Stimulated activated CD8-positive, alpha-beta memory T cell treated with anti-CD3 and anti-CD28 coated beads, Interleukin-7, amount 100 ng/mL, for 48 hours (primary cell): ENCODE measurements at places on chromosomes 11 and 22.

DNA sequence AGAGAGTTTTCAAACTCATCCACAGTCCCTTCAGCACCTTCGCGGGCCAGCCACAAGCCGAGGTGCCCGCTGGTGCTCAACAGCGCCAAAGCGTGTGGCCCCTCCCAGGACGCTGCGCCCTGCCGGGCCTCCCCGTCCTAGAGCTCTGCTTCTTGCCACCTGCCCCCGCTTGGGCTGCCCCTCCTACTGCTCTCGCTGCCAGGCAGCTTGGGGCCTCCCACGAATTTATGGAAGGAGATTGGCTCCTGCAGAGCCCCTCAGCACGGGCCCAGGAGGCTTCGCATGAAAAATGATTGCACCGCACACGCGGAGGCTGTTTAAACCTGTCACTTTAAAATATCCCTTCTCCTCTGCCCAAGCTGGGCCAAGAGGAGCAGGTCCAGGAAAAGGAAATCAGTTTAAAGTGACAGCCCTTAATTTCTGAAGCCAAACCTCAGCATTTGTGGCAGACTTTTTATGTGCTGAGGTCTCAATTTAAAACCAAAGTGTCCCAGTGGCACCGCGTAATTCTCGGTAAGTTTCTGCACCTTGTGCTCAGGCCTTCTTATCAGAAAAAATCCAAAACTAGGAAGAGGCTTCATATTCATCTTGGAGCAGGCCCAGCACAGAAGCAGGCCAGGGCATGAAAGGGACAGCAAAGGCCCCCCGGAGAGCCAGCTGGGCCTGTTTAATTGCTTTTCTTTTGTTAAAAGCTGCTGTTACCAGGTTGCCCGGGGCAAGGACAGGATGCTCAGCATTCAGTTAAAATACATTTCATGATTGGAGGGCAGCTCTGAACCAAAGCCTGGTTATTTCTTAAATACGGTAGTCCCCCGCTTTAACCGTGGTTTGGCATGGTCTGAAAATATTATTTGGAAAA lies 303.6 kb downstream of the OPCML start:
- DNase-seq = no peak

GRCh38 chr11:8086571-8086970 lies 5.6 kb downstream of the TUB start:
- DNase-seq = no peak

GRCh38 chr11:76244316-76244851 lies 38.1 kb upstream of the WNT11 start:
- DNase-seq = no peak

DNA sequence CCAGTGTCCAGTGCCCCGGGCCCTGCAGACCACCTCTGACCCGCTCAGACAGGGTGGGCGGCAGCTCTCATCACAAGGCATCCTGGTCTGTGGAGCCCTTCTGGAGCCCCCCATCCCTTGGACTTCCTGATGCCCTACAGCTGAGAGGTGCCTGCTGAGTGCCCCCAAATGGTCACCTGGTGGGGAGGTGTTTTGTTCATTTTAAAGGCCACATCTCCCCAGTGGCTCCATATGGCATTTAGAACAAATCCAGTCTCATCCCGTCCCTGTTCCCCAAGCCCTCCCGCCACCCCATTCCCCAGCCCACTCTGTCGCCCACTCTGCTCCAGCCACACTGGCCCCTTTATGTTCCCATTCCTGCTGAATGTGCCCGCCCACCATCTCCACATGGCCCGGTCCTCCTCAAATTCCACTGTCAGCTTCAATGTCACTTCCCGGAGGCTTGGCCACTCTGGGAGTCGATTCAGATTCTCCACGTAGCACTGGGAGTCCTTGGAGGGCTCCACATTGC lies 32.8 kb downstream of the OSBPL5 start:
- DNase-seq = no peak

GRCh38 chr11:95716266-95716665 lies 73.3 kb downstream of the FAM76B start:
- no peak for DNase-seq

- DNase-seq = no peak
These were observed 16.0 kb upstream of the SMIM35 start for GRCh38 chr11:118102721-118103261.

DNA sequence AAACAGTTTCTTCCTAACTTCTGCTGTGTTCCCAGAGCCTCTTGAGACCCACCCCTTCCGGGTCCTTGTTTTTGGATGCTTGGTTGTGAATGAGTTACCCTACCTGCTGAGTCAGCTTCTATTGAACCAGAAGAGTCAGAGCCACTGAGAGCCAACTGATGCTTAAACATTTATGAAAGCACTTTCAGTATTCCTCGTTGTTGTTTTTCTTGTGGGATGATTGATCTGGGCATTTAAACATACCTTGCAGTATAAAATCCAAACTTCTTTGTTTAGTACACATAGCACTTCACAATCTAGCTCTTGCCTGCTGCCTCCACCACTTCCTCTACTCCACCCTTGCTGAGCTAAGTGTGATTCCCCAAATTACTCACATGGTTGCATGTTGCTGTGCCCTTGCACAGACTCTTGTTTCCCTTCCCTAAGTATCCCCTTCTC lies 5.5 kb downstream of the PRSS23 start:
- peak; percentile 29 for DNase-seq

DNA sequence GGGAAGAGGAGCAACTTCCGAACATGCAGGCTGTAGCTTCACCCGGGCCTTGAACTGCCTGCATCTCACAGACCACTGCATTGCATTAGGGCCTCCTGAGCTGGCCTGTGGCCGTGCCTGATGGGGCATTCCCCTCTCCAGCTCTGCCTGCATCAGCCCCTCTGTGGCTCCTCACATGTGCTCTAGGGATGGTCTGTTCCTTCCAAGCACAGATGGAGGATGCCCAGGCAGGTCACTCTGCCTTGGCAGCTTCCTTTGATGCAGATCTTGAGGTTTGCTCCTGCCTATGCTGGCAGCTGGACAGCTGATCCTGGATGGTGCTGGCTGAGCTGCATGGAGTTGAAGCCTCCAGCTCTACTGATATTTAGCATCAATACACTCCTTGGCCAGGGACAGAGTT lies 28.5 kb downstream of the AMPD3 start:
- DNase-seq = no peak

DNA sequence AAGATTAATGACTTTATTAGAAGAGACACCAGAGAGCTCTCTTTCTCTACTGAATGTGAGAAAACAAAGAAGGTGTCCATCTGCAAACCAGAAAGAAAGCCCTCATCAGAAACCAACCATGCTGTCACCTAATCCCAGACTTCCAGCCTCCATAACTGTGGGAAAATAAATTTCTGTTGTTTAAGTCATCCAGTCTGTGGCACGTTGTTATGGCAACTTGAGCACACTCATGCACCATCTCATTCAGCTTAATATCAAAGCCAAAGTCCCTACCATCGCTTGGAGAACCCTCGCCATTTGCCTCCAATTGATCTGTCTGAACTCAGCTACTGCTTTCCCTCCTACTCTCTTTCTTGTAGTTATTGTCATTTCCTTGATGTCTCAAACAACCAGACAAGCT lies 766.1 kb upstream of the ARHGAP42 start:
- DNase-seq = no peak

GRCh38 chr11:47051217-47051616 lies 114.7 kb downstream of the CSTPP1 start:
- no peak for DNase-seq

- no peak for DNase-seq
These were observed 140.8 kb downstream of the PKNOX2 start for GRCh38 chr11:125305345-125305744.

DNA sequence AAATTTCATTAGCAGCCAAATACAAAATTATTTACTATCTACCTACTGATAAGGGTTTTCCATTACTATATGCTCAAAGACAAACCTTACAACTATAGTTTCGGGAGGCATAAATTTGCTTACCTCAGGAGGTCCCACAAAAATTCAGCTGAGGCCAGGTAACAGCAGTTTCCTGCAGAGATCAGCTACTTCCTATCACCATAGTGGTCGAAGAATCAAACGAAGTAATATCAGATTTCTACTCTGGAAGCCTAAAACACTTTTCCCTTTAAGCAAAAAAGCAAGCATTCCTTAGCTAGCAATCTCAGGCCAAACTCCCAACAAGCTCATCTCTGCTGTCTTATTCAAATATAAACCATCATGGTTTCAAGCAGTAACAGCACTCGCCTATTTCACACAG lies 3.1 kb downstream of the NAP1L4 start:
- DNase-seq = no peak

- DNase-seq = no peak
These were observed 124.2 kb downstream of the SWAP70 start for GRCh38 chr11:9787981-9788521.

GRCh38 chr22:48867891-48868290 lies 959.8 kb downstream of the BRD1 start:
- no peak for DNase-seq

DNA sequence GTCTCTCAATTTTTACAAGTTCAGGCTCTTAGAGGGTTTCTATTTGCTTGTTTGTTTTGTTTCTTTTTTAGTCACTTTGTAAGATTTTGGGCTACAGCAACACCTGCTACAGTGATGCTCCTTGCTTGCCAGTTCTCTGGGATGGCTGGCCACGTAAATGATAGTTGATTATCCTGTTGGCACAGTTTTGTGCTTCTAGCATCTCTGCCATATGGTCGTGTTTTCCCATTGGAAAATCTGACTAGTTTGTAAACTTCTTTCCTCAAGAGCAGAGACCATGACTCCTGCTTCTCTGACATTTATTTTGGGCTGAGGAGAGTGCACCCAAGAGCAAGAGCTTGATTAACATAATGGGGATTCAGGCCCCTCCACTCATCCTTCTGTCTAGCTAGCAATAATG lies 1621.6 kb upstream of the RAG2 start:
- no peak for DNase-seq

GRCh38 chr11:31968461-31969358 lies 122.2 kb upstream of the RCN1 start:
- DNase-seq = no peak

- DNase-seq = no peak
These were observed 20.1 kb upstream of the SPINDOC start for GRCh38 chr11:63793161-63793560.

- no peak for DNase-seq
These were observed 75.4 kb downstream of the AASDHPPT start for GRCh38 chr11:106152824-106153223.

DNA sequence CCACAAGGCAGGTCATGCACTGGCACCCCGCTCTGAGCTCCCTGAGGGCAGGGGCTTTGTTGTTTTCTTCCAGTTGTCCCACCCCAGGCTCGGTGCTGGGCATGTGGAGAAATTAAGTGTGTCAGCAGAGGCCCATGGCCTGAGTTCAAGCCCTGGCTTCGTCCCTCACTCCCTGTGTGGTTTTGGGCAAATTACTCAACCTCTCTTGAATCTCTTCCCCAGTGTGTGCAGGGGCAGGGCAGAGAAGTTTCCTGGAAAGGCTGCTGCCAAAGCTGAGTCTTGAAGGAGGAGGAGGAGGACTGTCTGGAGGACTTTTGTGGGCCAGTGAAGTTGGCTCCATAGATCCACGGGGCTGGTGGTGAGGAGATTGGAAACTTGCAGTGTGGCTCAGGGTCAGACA lies 138.1 kb upstream of the E2F8 start:
- DNase-seq = no peak

DNA sequence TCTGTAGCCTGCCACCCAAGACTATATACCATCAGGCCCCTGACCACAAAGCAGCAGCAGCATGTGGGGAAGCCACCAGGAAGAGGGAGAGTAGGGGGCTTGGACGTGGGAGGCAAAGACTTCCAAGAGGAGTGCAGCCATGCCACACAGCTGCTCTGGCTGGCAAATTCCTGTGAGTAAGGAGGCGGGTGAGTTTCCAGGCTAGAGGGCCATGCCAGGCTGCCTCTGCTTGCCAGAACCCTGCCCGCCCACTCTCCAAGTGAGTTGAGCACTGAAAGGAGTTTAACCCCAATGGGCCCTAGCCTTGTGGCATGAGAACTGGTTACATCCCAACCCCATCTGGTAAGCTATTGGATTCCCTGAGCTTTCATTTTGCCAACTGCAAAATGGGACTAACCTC lies 4.7 kb upstream of the DGAT2 start:
- no peak for DNase-seq

GRCh38 chr11:30908272-30908671 lies 322.1 kb upstream of the MPPED2 start:
- DNase-seq = no peak

- peak; percentile 13 for DNase-seq
These were observed 100.4 kb downstream of the GALNT18 start for GRCh38 chr11:11521306-11522002.

DNA sequence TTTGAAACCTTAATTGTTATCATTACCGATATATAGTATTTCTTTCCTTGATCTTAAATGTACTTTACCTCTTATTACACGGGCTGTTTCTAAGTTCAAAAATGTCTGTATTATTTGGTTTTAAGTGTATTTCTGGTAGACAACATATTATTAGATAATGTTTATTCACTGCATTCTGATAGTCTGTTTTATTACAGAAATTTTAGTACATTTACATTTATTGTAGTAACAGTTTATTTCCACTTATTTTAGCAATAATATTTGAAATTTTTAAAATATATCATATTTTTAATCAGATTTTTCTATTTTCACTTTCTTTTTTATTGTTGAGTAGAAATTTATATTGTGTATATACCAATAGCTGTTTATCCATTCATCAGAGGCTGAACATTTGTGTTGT lies 1195.2 kb downstream of the TBC1D22A start:
- no peak for DNase-seq

- DNase-seq = no peak
These were observed 18.2 kb downstream of the CALCB start for GRCh38 chr11:15091625-15092024.

- DNase-seq = no peak
These were observed 455.7 kb downstream of the RAB38 start for GRCh38 chr11:87719326-87720073.

GRCh38 chr22:36948273-36949225 lies 35.1 kb downstream of the CSF2RB start:
- DNase-seq = no peak

- DNase-seq = no peak
These were observed 36.4 kb upstream of the CWF19L2 start for GRCh38 chr11:107494055-107494454.
